MCF 10A (cell line): ENCODE measurements at places on chromosomes 12 and 14.

DNA sequence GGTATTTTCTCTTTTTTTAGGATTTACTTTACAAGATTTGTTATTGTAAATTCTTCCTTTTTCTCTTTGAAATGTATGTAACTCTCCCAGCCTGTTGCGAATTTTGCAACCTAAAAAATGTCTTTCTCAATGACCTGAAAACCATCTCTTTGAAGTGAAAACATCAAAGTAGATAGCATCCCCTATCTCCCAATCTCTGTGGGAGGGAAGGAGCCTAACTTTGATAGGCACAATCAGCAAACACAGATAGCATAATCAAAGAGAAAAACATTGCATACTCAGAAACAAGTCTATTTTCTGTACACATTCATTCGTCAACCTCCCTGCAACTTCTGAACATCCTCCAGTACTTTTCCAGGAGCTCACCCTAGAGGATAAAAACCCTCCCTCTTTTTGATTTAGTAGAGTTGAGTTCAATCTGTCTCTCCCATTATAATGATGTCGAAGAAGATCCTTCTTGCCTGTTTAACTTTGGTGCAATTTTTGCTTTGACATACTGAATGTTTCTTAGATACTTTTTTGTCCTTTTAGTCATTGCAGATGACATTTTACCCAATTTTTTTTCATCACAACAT lies 849.2 kb upstream of the LRFN5 start:
- no peak for DNase-seq

- no peak for DNase-seq
These were observed 198.5 kb downstream of the BMP4 start for GRCh38 chr14:53758141-53758540.

DNA sequence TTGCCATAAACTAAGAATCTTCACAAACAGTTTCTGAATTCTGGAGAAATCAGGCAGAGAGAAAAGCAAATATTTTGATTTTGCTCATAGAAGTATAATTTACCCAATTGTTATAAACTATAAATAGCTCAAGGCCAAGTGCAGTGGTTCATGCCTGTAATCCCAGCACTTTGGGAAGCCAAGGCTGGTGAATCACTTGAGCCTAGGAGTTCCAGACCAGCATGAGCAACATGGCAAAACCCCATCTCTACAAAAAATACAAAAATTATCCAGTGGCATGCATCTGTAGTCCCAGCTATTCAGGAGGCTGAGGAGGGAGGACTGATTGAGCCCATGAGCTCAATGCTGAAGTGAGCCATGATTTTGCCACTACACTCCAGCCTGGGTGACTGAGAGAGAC lies 19.6 kb upstream of the MMP19 start:
- DNase-seq = no peak

DNA sequence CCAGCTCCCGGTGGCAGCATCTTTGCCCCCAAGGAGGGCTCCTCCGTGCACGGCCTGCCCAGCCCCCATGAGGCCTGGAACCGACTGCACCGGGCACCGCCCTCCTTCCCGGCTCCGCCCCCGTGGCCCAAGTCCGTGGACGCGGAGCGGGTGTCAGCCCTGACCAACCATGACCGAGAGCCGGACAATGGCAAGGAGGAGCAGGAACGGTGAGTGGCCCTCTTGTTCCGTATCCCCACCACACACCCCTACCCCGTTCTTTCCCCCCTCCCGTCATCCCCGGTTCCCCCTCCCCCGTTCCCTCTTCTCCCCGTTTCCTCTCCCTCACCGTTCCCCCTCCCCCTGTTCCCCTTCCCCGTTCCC lies 28.3 kb downstream of the LRCOL1 start:
- no peak for DNase-seq

DNA sequence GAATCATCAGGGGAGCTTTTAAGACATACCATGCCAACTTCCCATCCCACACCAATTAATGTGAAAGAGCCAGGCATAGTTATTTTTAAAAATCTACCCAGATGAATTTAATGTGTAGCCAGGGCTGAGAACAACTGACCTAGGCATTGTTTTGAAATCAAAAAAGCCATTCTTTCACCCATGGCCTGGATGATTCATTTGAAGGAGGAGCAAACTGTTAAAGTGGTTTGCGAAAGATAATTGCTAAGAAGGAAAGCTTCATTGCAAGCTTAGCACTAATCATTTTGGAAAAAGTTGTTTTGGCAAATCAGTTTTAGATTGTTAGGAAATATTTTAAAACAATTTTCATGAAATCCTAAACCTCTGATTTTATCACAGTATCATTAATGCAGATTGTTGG lies 2.1 kb upstream of the GTSF1 start:
- peak; percentile 69 for DNase-seq

GRCh38 chr14:59277659-59278058 lies 89.2 kb downstream of the DAAM1 start:
- no peak for DNase-seq

- DNase-seq = no peak
These were observed at the start of gene CCDC184 for GRCh38 chr12:48183091-48183875. CCDC184 (plus strand) TSS chr12:48183644; CDS start chr12:48184123, 479 bp downstream.

DNA sequence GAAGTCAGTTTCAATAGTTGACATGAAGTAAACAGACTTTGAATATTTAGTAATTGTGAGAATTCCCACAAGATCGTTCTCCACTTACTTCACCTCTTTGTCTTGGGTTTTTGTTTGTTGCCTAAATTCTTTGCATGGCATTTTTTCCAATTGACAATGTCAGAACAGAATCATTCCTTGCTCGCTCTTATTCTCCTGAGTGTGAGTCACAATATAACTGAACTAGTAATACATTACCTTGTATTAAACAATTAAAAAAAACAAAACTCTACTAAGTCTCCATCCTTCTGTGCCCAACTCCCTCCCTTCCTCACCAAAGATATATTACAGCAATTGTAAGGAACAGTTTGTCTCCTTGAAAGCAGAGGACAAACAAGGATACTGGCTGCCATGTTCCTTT lies 638.8 kb upstream of the NOVA1 start:
- no peak for DNase-seq

DNA sequence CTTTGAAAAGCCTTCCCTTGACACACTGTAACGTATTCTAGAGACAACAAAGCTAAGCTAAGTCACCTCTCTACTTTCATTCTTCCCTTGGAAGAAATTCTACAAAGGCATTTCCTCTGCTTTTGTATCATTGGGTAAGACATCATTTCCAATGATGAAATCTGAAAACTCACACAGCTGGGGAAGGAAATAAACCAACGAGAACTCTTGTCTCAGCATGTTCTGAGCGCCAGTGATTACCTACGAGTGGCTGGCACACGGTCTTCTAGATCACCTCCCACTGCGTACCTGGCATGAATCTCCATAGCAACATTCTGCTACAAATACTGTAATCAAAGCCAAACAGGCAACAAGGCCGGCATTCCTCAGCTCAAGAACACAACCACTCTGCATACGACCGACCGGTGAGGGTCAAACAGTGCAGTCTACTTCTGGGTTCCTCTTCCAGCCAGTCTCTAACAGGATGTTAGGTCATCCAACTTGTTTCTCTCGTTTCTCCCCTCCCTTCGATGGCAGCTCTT lies 7.6 kb downstream of the VPS37B start:
- peak; percentile 98 for DNase-seq

GRCh38 chr12:52401926-52402325 lies 4.2 kb downstream of the KRT82 start:
- no peak for DNase-seq

DNA sequence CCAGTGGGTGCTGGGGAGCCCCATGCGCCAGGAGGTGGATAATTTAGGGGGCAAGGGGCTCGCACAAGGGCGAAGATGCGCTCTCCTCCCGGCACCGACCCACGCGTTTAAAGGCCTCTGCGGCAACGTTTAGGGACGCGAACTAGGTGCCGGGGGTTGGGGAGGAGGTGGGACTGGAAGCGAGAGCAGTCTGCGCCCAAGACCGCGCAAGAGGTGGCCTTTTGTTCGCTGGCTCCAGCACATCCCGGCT lies 1.3 kb downstream of the SLC38A1 start:
- peak; percentile 29 for DNase-seq
